ENCODE measurements at places on chromosomes 1 and 21.

- no peak for DNase-seq
Observed at GRCh38 chr1:234771642-234772344, 161.8 kb upstream of the IRF2BP2 start.

- no peak for DNase-seq
Observed at GRCh38 chr1:2193514-2194281, 874 bp downstream of the FAAP20 start.

GRCh38 chr1:29959356-29959755 lies 723.0 kb downstream of the PTPRU start:
- no peak for DNase-seq

GRCh38 chr1:94336991-94337390 lies 81.2 kb upstream of the ABCD3 start:
- DNase-seq = no peak

DNA sequence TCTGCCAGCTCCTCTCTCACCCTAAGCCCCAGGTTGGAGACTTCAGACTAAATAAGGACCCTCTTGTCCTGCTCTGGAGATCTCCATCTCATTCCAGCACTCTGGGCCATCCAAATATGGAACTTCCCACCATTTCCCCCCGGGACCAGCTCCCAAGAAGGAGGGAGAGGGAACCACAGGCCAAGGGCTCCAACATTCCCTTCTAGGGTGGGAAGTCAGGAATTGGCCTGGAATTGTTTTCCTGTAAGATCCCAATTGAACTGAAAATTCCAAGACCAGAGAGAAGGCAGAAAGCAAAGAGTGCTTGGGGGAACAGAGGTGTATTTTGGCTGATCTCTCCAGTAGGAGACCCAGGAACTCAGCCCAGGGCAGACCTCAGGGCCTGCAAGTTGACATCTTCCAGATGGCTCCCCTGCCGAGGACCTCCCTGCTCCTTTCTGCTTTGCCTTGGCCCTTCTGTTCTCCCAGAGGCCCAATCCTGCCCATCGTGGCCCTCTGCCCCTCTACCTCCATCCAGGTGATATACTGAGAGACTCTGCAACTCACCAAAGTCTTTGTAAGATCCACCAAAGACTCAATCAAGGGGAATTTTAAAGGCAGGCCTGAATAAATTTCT lies 14.9 kb downstream of the CSRP1 start:
- DNase-seq = no peak

DNA sequence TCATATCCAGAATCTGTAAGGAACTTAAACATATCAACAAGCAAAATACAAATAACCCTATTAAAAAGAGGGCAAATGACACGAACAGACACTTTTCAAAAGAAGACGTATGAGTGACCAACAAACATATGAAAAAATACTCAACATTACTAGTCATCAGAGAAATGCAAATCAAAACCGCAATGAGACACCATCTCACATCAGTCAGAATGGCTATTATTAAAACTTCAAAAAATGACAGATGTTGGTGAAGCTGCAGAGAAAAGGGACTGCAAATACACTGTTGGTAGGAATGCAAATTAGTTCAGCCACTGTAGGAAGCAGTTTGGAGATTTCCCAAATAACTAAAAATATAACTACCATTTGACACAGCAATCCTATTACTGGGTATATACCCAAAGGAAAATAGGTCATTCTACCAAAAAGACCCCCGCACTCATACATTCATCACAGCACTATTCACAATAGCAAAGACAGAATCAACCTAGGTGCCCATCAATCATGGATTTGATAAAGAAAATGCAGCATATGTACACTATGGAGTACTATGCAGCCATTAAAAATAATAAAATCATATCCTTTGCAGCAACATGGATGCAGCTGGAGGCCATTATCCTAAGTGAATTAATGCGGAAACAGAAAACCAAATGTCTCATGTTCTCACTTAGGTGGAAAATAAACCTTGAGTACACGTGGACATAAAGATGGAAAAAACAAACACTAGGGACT lies 230.1 kb upstream of the RAB4A start:
- no peak for DNase-seq

GRCh38 chr1:91757763-91758460 lies 128.0 kb downstream of the TGFBR3 start:
- no peak for DNase-seq

- no peak for DNase-seq
Observed at GRCh38 chr1:163820226-163820625, 498.5 kb downstream of the NUF2 start.

- DNase-seq = no peak
Observed at GRCh38 chr1:214946615-214947014, 135.9 kb upstream of the KCNK2 start.

- no peak for DNase-seq
Observed at GRCh38 chr1:113872219-113872935, 865 bp upstream of the PTPN22 start.

GRCh38 chr1:219277304-219278105 lies 103.8 kb downstream of the LYPLAL1 start:
- DNase-seq = no peak

DNA sequence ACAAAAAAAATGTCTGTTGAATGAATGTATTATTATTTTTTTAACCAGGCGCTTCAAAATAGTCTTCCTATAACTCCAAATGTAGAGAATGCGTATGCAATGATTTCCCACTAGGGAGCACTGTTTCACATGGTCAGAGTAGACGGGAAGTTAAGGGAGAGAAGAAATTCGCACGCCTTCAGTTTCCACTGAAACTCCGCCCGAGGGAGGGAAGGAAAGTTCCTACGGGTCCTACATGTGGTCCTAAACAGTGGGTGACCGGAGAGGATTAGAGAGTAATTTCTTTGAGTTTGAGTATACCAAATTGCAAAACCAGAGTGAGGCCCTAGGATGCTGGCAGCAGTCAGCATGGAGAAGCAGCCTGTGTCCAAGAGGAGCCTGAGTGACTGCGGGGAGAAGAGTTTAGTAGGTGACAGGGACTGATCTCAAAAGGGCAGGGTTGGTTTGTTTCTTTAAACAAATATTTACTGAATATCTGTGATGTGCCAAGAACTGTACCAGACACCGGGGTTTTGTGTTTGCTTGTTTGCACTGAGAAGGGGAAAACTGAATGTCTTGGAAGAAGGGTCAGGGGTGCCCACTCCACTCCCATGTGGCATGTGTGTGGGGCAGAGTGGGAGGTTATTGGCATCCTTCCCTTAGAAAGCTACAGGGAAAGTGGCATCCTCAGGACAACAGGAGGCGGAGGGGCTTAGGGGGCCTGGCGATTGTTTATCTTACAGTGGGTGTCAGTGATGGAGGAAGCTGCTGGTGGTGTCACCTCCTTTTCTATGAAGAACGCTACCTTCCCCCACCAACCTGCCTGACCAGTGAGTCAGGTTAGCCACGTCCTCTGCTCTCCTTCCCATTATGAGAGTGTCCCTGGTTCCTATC lies 22.8 kb downstream of the RNU5D-1 start:
- no peak for DNase-seq

DNA sequence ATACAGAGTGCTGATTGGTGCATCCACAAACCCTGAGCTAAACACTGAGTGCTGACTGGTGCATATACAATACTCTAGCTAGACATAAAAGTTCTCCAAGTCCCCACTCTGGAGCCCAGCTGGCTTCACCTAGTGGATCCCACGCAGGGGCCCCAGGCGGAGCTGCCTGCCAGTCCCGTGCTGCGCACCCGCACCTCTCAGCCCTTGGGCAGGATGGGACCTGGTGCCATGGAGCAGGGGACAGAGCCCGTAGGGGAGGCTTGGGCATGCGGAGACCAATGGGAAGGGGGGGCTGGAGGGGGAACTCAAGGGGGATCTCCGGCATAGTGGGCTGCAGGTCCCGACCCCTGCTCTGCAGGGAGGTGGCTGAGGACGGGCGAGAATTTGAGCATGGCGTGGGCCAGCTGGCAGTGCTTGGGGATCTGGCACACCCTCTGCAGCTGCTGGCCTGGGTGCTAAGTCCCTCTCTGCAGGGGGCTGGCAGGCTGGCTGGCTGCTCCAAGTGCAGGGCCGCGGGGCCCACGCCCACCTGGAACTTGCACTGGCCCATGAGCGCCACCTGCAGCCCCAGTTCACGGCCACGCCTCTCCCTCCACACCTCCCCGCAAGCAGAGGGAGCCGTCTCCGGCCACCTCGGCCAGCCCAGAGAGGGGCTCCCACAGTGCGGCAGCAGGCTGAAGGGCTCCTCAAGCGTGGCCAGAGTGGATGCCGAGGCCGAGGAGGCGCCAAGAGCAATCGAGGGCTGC lies 104.9 kb downstream of the NTMT2 start:
- no peak for DNase-seq

DNA sequence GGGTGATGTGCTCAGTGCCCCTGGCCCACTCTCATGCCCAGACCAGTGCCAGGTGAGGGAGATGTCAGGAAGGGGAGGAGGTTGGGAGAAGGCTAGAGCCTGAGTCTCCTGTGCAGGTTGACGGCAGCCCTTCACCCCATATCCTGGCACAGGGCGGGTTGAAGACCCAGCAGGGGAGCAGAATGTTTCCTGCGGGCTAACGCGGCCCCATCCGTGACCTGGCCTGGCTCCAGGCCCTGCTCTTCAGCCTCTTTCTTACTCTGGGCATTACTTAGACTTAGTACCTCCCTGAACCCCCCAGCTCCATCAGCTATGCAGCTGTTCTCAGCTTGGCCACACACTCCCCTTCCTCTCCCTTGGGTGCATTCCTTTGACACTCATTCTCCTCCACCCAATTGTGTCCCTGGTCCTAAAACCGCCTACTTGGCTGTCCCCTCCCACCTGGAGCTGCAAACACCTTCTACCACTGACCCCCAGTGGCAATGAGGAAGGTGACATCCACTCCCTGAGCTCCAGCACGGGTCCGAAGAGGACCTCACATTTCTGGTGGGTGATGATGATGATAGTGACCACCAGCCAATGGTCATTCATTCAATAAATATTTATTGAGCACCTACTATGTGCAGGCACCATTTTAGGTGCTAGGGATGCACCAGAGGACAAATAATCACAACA lies 179.0 kb downstream of the PTPRU start:
- no peak for DNase-seq
